ENCODE measurements at places on chromosomes 7 and 10. TPM values are rescaled to one million over a fixed set of nuclear protein-coding genes. Genes with fewer than 3 reads are reported as not detected.

GRCh38 chr7:23422909-23423308 lies 47.4 kb downstream of the IGF2BP3 start:
- no peak overlapping the region for H3K27ac ChIP-seq
- no peaks in the 10 kb centered on the region for H3K36me3 ChIP-seq
- H3K27me3 ChIP-seq, result no peaks in the 10 kb centered on the region
- H3K4me3 ChIP-seq, result no peak overlapping the region
- no peak for DNase-seq
- no peaks in the 10 kb centered on the region for H3K4me1 ChIP-seq

DNA sequence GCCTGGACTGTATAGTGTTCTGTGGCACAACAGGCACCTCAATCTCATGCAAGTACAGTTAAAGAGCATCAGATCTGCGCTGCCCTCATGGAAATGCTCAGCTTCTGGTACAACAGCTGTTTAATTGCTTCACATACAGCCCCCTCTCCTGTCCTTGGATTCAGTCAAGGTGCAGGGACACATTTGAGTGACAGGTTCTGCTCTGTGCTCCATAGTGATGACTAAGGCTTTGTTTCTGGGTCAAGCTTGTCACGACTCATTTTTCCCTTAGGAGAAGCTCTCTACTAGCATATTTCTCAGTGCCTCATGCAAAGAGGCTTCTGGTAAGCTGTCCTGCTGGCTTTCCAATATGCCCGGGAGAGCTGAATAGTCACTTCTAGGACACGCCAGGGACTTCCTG lies 26.8 kb upstream of the MYO3A start:
- H3K27me3 ChIP-seq, result no peaks in the 10 kb centered on the region
- no peaks in the 10 kb centered on the region for H3K4me1 ChIP-seq
- no peaks in the 10 kb centered on the region for H3K36me3 ChIP-seq
- no peak for DNase-seq
- H3K27ac ChIP-seq, result no peak overlapping the region

- no peaks in the 10 kb centered on the region for H3K36me3 ChIP-seq
- no peak overlapping the region for H3K4me3 ChIP-seq
- H3K4me1 ChIP-seq, result no peaks in the 10 kb centered on the region
- no peaks in the 10 kb centered on the region for H3K27me3 ChIP-seq
- no peak for DNase-seq
Measured at GRCh38 chr10:34494012-34494411, 321.1 kb downstream of the PARD3 start.

- no peak for DNase-seq
- no peaks in the 10 kb centered on the region for H3K36me3 ChIP-seq
- H3K27ac ChIP-seq, result no peak overlapping the region
- H3K27me3 ChIP-seq, result peaks cover 4% of the 10 kb centered on the region
- no peaks in the 10 kb centered on the region for H3K4me1 ChIP-seq
Measured at GRCh38 chr10:22486431-22486830, 141.1 kb downstream of the SPAG6 start.

DNA sequence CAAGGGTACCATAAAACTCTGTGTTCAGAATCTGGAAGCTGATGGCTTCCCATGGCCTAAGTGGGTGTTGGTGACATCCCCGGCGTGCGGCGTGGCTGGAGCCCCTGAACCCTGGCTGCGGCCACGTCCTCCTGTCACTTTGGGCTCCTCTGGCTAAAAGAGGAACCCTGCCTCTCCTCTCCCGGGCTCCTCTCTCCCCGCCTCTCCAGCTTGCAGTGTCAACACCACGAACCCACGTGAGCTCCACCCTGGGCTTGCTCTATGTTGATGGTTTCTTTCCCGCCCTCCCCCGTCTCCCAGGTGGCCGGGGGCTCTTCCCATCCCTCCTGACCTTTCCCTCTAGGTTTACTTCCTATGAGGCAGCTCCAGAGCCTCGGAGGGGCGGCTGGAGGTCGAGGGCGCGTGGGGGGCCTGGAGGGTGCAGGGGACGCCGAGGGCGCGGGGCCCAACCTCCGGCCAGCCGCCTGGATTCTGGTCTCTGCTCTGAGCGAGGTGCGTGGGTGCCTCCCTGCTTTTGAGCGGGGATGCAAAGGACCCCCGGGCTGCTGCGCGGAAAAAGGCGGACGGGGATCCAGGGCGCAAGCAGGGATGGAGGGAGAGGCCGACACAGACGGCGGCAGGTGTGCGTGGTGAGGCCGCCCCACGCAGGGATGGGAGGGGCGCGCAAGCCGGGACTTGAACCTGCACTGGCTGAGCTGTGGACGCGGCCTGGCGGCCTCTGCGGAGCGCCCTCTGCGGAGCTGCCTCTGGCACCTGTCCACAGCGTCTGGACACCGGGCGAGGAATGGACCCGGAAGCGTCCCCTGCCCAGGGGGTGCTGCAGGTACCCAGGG lies 115.5 kb upstream of the DIP2C start:
- no peaks in the 10 kb centered on the region for H3K27me3 ChIP-seq
- no peak overlapping the region for H3K4me3 ChIP-seq
- no peak overlapping the region for H3K27ac ChIP-seq
- peak; percentile 37 for DNase-seq

- H3K4me1 ChIP-seq, result no peaks in the 10 kb centered on the region
- no peak overlapping the region for H3K27ac ChIP-seq
- H3K27me3 ChIP-seq, result no peaks in the 10 kb centered on the region
- no peak for DNase-seq
- no peak overlapping the region for H3K4me3 ChIP-seq
- no peaks in the 10 kb centered on the region for H3K36me3 ChIP-seq
Measured at GRCh38 chr7:19178595-19178994, 33.4 kb upstream of the FERD3L start.

GRCh38 chr7:112080441-112080840 lies 125.8 kb downstream of the DOCK4 start:
- peak overlapping the region; percentile 99 for H3K27ac ChIP-seq
- no peaks in the 10 kb centered on the region for H3K36me3 ChIP-seq
- peaks cover 41% of the 10 kb centered on the region for H3K4me1 ChIP-seq
- peak overlapping the region; percentile 32 for H3K4me3 ChIP-seq

GRCh38 chr10:71767420-71768035 lies 5.8 kb downstream of the VSIR start:
- DNase-seq, result no peak
- peaks cover 96% of the 10 kb centered on the region for H3K4me1 ChIP-seq
- H3K36me3 ChIP-seq, result peaks cover 94% of the 10 kb centered on the region

GRCh38 chr10:83983578-83984255 lies 155.6 kb upstream of the GHITM start:
- H3K4me3 ChIP-seq, result no peak overlapping the region
- H3K27ac ChIP-seq, result no peak overlapping the region
- peaks cover 6% of the 10 kb centered on the region for H3K27me3 ChIP-seq
- H3K36me3 ChIP-seq, result no peaks in the 10 kb centered on the region
- no peaks in the 10 kb centered on the region for H3K4me1 ChIP-seq
- DNase-seq, result no peak

DNA sequence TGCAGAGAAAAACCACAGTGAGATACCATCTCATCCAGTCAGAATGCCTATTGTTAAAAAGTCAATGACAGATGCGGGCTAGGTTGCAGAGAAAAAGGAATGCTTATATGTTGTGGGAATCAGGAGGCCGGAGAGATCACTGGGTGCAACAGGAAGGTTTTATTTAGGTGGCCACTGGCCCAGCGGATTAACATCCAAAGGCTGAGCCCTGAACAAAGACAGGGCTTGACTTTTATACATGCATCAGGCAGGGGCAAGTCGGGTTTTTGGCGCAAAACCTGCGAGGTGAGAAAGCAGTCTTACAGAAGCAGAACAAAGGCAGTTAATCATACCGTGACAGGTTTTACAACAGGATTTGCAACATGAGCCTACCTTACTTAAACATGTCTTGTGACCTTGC lies 620 bp downstream of the ZNF117 start:
- DNase-seq, result no peak
- no peaks in the 10 kb centered on the region for H3K36me3 ChIP-seq
- H3K4me3 ChIP-seq, result no peak overlapping the region
- H3K27ac ChIP-seq, result no peak overlapping the region

DNA sequence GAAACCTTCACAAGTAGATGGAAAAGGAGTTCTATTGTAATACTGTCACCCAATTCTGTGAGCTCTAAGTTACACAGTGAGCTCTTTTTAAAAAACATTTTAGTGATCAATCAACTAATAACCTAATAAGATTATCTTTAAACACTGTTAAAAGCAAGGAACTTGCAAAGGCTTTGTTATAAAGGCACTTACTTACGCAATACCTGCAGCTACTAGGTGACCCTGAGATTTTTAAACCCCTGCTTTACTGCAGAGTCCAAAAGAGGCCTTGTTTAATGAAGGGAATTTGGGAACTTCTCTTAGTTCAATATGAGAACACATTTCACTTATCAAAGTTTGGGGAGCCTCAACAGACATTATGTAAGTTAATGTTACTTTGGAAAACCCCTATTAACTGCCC lies 53.3 kb downstream of the P4HA1 start:
- H3K4me1 ChIP-seq, result no peaks in the 10 kb centered on the region
- H3K27ac ChIP-seq, result no peak overlapping the region
- H3K4me3 ChIP-seq, result no peak overlapping the region
- H3K36me3 ChIP-seq, result peaks cover 90% of the 10 kb centered on the region
- DNase-seq, result no peak

- no peaks in the 10 kb centered on the region for H3K36me3 ChIP-seq
- H3K27me3 ChIP-seq, result no peaks in the 10 kb centered on the region
- H3K4me1 ChIP-seq, result no peaks in the 10 kb centered on the region
- H3K4me3 ChIP-seq, result no peak overlapping the region
- no peak for DNase-seq
Measured at GRCh38 chr7:71403202-71403946, 271.4 kb downstream of the GALNT17 start.

- H3K27ac ChIP-seq, result no peak overlapping the region
- DNase-seq, result no peak
- no peaks in the 10 kb centered on the region for H3K4me1 ChIP-seq
Measured at GRCh38 chr10:6592080-6592479, 12.0 kb upstream of the PRKCQ start.

- no peaks in the 10 kb centered on the region for H3K4me1 ChIP-seq
- H3K27me3 ChIP-seq, result no peaks in the 10 kb centered on the region
- no peaks in the 10 kb centered on the region for H3K36me3 ChIP-seq
- H3K27ac ChIP-seq, result no peak overlapping the region
- H3K4me3 ChIP-seq, result no peak overlapping the region
- no peak for DNase-seq
Measured at GRCh38 chr7:105250239-105250638, 138.5 kb downstream of the SRPK2 start.

- no peak for DNase-seq
- H3K27me3 ChIP-seq, result no peaks in the 10 kb centered on the region
- H3K4me1 ChIP-seq, result peaks cover 3% of the 10 kb centered on the region
- no peaks in the 10 kb centered on the region for H3K36me3 ChIP-seq
- H3K4me3 ChIP-seq, result no peak overlapping the region
Measured at GRCh38 chr7:28202222-28202621, 21.6 kb upstream of the JAZF1 start.

DNA sequence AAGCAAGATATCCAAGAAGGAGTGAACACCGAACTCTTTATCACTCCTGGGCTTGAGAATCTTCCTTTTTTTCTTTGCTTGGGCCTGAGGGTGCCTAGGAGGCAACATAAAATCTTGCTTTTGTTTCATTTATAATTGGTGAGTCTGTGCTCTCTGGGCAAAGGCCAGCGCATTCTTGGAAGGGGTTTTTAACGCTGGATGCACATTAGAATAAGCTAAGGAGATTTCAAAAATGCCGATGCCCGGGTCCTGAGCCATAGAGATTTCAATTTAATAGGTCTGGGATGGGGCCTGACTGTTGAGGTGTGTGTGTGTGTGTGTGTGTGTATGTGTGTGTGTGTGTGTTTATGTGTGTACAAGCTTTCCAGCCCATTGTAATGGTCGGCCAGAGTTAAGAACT lies 62.0 kb upstream of the SORCS3 start:
- H3K4me1 ChIP-seq, result no peaks in the 10 kb centered on the region
- no peak for DNase-seq
- no peak overlapping the region for H3K27ac ChIP-seq
- H3K36me3 ChIP-seq, result no peaks in the 10 kb centered on the region
- H3K27me3 ChIP-seq, result no peaks in the 10 kb centered on the region
- no peak overlapping the region for H3K4me3 ChIP-seq

GRCh38 chr7:121107923-121108498 lies 119.5 kb downstream of the CPED1 start:
- no peak overlapping the region for H3K27ac ChIP-seq
- H3K4me3 ChIP-seq, result no peak overlapping the region
- no peaks in the 10 kb centered on the region for H3K4me1 ChIP-seq
- no peaks in the 10 kb centered on the region for H3K27me3 ChIP-seq
- peak; percentile 49 for DNase-seq
- no peaks in the 10 kb centered on the region for H3K36me3 ChIP-seq

- no peak for DNase-seq
- H3K27ac ChIP-seq, result no peak overlapping the region
- H3K36me3 ChIP-seq, result peaks cover 6% of the 10 kb centered on the region
- H3K4me1 ChIP-seq, result peaks cover 79% of the 10 kb centered on the region
Measured at GRCh38 chr10:72330069-72330426, 24.7 kb downstream of the DNAJB12 start.

- DNase-seq, result no peak
- H3K36me3 ChIP-seq, result no peaks in the 10 kb centered on the region
- H3K4me3 ChIP-seq, result no peak overlapping the region
- no peak overlapping the region for H3K27ac ChIP-seq
- no peaks in the 10 kb centered on the region for H3K27me3 ChIP-seq
Measured at GRCh38 chr7:1993031-1993695, 239.6 kb downstream of the MAD1L1 start.

- no peaks in the 10 kb centered on the region for H3K4me1 ChIP-seq
- no peaks in the 10 kb centered on the region for H3K27me3 ChIP-seq
- no peak for DNase-seq
- H3K27ac ChIP-seq, result no peak overlapping the region
- no peaks in the 10 kb centered on the region for H3K36me3 ChIP-seq
Measured at GRCh38 chr7:85730012-85730411, 543.2 kb upstream of the SEMA3D start.

Gene TUBB8
- polyA plus RNA-seq, result not detected

Gene SLC16A12
- not detected for polyA plus RNA-seq

Gene RASA4B
- polyA plus RNA-seq, result 20.1 TPM

Gene OR6B1
- polyA plus RNA-seq, result not detected

Gene CCDC7
- 0.76 TPM for polyA plus RNA-seq

Gene ABCB4
- 0.05 TPM for polyA plus RNA-seq

Gene CLIP2
- polyA plus RNA-seq, result 1.3 TPM

Gene CCL24
- not detected for polyA plus RNA-seq

Gene SAP25
- not detected for polyA plus RNA-seq
